ENCODE measurements at places on chromosomes 3 and 15.

GRCh38 chr15:66936861-66937582, 128.4 kb upstream of the SMAD3 start:
- DNase-seq, result no peak

DNA sequence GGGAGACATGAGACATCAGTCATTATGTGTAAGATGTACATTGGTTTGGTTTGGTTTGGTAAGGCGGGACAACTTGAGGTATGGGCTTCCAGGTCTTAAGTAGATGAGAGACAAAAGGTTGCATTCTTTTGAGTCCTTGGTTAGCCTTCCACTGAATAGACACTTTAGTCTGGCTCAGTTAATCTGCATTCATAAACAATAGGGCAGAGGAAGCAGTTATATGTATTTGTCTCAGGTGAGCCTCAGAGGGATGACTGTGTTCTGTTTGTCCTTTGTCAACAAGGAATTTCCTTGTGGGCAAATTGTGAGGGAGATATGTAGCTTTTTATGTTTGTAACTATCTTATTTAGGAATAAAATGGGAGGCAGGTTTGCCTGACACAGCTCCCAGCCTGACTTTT, 50.4 kb downstream of the TCF12 start:
- DNase-seq, result no peak

DNA sequence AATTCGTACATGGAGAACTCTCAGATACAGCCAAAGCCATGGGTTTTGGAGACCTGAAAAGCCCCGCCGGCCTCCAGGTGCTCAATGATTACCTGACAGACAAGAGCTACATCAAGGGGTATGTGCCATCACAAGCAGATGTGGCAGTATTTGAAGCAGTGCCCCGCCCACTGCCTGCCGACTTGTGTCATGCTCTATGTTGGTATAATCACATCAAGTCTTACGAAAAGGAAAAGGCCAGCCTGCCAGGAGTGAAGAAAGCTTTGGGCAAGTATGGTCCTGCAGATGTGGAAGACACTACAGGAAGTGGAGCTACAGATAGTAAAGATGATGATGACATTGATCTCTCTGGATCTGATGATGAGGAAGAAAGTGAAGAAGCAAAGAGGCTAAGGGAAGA, 23.5 kb downstream of the MYO5A start:
- no peak for DNase-seq

GRCh38 chr3:42195879-42196330, 70.1 kb downstream of the CCK start:
- no peak for DNase-seq

GRCh38 chr3:2823031-2823430, 287.1 kb downstream of the IL5RA start:
- no peak for DNase-seq

DNA sequence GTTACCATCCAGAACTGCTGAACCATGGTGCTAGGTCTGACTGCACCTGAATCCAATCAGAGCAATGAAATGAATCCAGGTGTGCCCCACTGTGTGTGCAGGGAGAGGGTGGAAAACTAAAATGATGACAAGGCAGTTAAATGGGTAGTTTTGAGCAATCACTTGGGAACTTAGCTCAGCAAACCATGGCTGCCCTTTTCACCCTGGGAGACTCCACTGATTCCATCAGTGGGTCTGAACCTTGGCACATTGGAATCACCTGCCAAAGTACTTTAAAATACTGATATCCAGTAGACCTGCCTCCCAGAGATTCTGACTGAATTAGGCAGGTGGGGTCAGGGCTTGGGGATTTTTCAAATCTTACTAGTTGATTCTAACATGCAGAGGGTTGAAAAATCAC, 59.8 kb upstream of the USP3 start:
- no peak for DNase-seq

- no peak for DNase-seq
Observed at GRCh38 chr3:66898155-66898554, 100.0 kb upstream of the KBTBD8 start.

GRCh38 chr15:56866803-56867202, 51.6 kb upstream of the TCF12 start:
- no peak for DNase-seq

GRCh38 chr3:149018247-149018646, 26.9 kb downstream of the GYG1 start:
- no peak for DNase-seq

GRCh38 chr3:157755233-157755632, 252.0 kb upstream of the VEPH1 start:
- no peak for DNase-seq

DNA sequence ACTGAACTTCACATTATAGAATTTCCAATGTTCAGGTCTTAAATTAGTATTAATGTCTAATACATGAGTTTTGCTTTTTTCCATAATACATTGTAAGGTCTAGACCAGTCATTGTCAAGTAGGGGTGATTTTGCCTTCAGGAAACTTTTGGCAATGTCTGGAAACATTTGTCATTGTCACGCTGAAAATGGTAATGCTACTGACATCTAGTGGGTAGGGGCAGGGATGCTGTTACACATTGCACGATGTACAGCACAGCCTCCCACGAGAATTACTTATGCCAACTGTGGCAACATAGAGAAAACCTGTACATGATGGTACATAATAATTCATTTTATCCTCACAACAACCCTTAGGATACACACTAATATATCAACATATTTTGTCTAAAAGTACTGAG, 384.1 kb downstream of the CADM2 start:
- no peak for DNase-seq

- DNase-seq, result no peak
Observed at GRCh38 chr3:54356261-54357045, 234.1 kb downstream of the CACNA2D3 start.

- peak; percentile 59 for DNase-seq
Observed at GRCh38 chr3:126752303-126753190, 48.5 kb downstream of the CHCHD6 start.

DNA sequence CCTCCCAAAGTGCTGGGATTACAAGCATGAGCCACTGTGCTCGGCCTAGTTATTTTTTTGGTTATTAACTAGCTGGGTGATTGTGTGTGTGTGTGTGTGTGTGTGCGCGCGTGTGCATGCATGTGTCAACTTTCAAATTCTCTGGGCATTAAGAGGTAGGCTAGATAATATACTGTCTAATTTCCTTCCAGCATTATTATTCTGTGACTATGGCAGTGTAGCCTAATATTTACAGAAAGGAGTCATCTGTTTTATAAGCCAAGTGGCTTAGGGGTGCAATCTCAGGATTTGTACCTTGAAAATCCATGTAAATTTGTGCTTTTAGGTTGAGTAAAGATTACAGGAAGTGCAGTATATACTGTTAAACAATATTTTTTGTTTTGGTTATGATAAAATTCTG, 85.1 kb upstream of the ZBTB20 start:
- no peak for DNase-seq

- no peak for DNase-seq
Observed at GRCh38 chr3:113847664-113848461, 9.3 kb downstream of the GRAMD1C start.

DNA sequence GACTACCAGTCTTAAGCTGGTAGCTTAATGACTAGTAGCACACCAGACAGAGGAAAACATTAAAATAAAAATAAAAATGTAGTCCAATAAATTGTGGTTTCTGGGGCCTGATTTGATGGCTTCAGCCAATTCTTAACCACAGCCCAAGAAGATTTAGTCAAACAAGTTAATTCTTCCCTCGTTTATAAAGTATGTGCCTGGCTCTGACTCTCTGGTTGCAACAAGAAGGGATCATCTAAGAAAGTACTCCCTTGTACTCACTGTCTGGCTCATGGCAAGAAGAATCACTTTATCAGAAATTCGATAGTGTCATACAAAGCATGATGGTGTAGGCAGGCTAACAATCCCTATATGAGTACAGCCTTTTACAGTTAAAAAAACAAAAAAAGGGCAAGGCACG, 141.9 kb downstream of the P3H2 start:
- DNase-seq, result no peak

GRCh38 chr3:23921052-23921511, 4.2 kb downstream of the RPL15 start:
- no peak for DNase-seq

DNA sequence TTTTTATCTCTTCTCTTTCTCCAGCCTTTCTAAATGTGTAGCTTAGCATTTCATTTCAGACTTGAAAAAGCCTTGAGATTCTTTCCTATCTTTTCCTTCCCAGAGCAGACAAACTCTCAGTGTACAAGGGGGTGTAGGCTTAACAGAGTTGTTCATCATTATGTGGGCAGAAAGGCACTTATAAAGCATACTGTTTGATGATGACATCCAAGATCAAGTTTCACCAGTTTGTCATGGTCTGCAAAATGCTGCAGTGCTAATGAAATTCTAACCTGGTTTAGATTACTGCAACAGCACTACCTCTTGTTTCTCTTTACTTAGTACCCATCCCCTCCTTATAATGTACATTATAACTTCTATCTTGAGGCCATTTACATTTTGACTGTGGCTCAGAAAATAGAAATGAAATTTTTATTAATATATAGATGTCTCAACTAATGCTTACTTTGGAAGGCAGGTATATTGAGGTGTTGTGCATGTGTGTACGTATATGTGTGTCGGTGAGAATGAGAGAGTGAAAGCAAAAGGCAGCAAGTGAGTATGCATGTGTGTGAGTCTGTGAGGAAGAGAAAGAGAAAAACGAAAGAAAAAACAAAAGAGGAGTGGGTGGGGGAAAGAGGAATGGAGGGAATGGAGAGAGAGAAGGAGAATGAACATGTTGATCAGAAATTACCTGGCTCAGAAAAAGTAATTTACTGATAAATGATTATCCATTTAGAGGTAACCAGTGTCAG, 1043.6 kb downstream of the TUSC7 start:
- DNase-seq, result no peak

DNA sequence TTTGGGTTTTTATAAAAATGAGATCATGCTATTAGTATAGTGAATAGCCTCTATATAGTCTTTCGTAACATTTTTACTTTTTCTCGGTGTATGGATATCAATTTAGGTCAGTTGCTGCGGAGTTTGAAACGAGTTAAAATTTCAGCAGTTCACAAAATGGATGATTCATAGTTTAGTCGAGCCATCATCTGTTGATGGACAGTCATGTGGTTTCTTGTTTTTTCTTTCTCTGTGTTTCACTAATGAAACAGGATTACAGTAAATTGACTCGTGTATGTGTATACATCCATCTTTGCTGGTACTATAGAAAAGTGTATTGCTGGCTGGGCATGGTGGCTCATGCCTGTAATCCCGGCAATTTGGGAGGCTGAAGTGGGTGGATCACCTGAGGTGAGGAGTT, 106.8 kb downstream of the IGF1R start:
- no peak for DNase-seq

GRCh38 chr3:15300323-15301078, 31.9 kb downstream of the SH3BP5 start:
- no peak for DNase-seq

DNA sequence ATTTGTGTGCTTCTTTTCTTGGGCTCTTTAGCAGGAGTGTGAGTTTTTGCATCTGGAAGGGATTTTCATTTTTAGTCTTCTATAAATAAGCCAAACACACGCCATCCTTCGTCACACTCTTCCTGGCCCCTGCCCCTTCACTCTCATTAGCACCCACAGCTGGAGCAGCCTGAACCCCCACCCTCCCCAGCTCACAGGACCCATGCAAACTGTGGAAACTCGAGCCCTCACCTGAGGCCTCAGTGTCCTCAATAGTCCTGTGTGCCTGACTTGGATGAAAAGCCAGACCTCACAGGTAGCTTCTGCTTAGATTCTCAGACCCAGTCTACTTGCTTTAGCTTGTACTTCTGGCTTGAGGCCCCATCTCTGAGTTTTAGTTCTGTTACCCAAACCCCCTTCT, 167.9 kb downstream of the MTHFS start:
- no peak for DNase-seq

DNA sequence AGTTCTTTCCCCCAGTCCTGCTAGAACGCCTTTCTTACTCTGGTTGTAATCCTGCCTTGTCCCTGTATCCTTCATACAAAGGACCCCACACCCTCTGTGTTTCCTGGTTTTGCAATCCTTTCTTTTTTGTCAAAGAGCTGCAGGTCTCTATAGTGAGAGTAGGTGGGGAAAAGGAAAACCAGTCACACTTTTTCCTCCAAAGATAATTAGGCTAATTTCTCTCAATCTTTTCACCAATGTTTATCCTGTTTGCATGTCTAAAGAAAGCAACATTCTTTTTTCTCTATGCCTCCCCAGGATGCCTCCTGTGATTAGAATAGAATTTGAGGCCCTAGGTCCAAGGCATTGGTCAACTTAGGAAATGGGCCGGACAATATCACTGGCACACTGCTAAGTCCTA, 25.4 kb downstream of the SEMA6D start:
- DNase-seq, result no peak

- DNase-seq, result no peak
Observed at GRCh38 chr15:27408428-27408827, 437.4 kb downstream of the GABRG3 start.

- no peak for DNase-seq
Observed at GRCh38 chr3:159824333-159824732, 164.3 kb upstream of the IL12A start.

DNA sequence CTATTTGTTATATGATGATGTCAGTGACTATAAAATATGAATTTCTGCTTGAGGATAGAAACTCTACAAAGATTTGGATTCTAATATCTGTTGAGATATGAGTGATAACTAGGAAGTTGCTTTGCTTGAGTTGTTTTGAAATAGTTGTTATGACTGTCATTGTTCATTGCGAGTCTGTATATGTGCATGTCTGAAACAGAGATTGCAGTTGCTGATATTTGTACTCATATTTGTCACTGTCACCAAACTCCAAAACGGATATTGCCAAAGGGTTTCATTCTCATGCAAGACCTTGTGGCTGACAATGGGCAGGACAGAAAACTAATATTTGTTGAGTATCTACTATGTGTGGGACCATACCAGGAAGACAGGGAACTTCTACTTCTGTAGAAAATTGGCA, 240.2 kb downstream of the CD47 start:
- DNase-seq, result no peak

DNA sequence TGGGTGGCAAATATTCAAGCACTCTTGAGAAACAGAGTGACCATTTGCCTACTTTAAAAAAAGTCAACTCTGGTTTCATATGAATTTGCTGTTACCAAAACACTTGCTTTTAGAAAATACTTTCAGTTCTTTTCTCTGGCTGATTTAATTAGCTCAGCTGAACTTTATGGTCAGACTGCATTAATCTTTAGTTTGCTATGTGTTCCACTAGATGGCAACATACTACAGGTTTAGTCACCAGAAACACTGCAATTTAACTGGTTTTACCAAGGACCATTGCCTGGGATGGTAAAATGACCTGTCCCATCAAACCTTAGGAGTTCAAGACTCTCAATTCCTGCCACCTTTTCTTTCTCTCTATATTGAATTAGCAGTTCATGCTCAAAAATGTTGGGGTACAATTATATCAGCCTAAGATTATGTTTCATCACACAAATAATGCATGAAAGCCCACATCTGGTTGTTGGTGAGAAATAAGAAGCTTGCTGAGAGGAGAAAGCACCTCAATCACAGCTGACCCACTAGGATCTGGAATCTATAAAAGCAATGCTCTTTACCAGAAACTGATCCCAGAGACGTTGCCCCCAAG, 14.2 kb downstream of the EIF4E3 start:
- DNase-seq, result no peak

DNA sequence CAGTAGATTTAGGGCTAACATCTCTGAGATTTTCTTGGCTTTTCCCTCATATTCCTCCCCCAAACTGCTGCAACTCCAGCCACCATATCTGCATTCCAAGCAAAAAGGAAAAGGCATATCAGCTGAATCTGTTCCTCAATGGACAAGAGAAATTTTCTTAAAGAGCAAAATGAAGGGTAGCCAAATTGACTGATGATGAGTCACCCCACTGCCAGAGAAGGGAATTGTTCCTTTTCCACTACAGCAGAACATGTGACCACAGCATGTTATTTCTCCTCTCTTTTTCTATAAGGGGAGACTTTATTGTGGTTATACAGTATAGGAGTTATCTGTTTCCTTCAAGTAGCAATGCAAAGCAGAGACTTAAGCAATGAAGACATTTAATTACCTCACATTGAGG, 172.5 kb downstream of the MTHFS start:
- DNase-seq, result no peak
